ENCODE measurements at places on chromosomes 2 and 18.

DNA sequence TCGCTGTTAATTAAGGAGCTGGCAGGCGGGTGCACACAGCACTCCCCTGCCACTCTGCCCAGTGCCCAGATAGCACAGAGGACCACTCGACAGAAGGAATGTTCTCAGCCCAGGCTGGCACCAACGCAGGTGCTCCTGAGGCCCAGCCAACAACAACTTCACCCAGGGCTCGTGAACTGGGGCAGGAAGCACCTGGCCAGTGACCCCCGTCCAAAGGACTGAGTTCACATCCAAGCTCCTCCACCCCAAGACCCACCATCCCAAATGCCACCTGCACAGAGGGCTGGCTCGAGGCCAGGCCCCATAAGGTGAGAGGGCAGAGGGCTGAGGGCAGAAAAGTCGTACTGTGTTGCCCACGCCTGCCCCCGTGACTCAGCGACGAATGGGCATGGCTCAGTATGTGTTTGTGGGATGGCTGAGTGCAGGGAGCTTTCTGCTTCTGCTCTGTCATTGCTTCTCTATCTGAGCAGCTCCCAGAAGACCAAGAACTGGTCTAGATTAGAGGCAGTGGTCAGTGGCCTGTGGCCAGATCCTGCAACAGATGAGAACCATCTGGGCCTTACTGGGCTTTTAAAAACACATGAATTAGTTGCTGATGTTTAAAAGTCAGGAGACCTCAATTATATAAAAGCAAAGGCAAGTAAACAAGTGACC, 68.4 kb downstream of the POLR1A start:
- no peaks in the 10 kb centered on the region for H3K27me3 ChIP-seq
- no peak for DNase-seq
- H3K4me3 ChIP-seq, result no peak overlapping the region
- peaks cover 68% of the 10 kb centered on the region for H3K36me3 ChIP-seq

DNA sequence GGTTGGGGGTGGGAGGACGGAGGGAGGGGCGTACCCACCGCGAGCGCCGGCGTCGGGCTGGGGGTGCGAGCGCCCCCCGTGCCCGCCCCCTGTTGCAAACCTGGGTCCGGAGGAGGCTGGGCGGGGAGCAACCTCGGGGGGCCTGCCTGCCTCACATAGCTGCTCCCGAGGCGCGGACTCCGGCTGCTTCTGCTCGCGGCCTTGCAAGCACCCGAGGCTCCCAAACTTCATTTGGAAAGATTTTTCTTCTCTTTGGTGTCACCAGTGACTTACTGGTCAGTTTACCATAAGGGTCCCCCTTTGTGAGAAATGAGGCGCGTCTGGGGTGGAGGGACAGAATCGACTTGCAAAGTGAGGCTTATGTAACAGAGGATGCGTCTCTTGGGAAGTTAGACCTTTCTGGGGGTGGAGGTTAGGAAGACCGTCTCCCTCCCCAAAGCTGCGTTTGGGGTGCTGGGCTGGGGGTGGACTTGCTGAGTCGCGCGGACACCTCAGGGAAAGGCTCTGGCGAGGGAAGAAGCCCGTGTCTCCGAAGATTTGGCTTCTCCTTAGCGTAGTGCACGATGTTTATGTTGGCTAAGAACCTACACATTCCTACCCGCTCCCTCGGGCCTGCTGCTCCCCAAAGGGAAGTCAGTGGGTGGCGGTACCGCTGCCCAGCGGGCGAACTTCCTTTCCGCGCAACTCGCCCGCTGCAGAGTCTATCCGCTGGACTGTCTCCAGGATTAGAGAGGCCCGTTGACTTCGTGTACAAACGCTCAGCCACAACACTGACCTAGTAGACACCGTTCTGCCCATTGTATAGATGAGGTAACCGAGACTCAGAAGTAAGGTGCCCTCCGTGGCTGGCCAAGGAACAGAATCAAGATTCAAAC, 559 bp downstream of the TMEM37 start:
- H3K27ac ChIP-seq, result peak overlapping the region; percentile 9
- H3K27me3 ChIP-seq, result no peaks in the 10 kb centered on the region
- H3K4me1 ChIP-seq, result peaks cover 56% of the 10 kb centered on the region

- H3K36me3 ChIP-seq, result peaks cover 14% of the 10 kb centered on the region
- no peak overlapping the region for H3K27ac ChIP-seq
- H3K4me1 ChIP-seq, result no peaks in the 10 kb centered on the region
- H3K4me3 ChIP-seq, result peak overlapping the region; percentile 29
- no peak for DNase-seq
Observed at GRCh38 chr18:79899609-79900445, 51.6 kb downstream of the SLC66A2 start.

GRCh38 chr2:161994761-161995520, 79.1 kb downstream of the DPP4 start:
- no peak overlapping the region for H3K4me3 ChIP-seq
- H3K36me3 ChIP-seq, result no peaks in the 10 kb centered on the region
- no peak overlapping the region for H3K27ac ChIP-seq

DNA sequence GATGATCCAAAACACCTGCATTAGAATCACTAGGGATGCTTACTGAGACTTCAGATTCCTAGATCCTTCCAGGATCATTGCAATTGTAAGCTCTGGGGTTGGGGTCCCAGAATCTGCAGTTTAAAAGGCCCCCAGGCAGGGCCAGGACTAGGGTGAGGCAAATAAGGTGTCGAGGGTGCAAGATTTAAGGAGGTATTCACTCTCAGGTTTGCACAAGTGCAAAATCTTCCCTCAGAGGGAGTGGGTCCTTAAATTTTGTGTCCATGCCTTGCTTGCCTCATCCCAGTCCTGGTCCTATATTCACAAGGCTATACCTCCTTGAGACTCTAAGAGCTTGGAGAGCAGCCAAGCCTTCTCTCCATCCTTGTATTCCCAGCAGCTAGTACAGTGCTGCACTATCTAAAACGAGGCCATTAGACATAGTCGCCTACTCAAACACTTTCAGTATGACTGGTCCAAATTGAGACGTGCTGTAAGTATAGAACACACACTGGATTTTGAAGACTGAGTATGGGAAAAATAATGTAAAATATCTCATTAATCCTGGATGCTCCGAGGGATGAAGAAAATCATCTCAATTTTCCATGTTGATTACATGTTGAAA, 31.6 kb upstream of the MREG start:
- H3K27me3 ChIP-seq, result no peaks in the 10 kb centered on the region
- no peaks in the 10 kb centered on the region for H3K36me3 ChIP-seq
- H3K4me3 ChIP-seq, result no peak overlapping the region
- H3K27ac ChIP-seq, result no peak overlapping the region
- H3K4me1 ChIP-seq, result no peaks in the 10 kb centered on the region

- no peak overlapping the region for H3K4me3 ChIP-seq
- H3K36me3 ChIP-seq, result no peaks in the 10 kb centered on the region
- no peak overlapping the region for H3K27ac ChIP-seq
- DNase-seq, result peak; percentile 84
Observed at GRCh38 chr2:162301151-162301804, 17.2 kb downstream of the IFIH1 start.

DNA sequence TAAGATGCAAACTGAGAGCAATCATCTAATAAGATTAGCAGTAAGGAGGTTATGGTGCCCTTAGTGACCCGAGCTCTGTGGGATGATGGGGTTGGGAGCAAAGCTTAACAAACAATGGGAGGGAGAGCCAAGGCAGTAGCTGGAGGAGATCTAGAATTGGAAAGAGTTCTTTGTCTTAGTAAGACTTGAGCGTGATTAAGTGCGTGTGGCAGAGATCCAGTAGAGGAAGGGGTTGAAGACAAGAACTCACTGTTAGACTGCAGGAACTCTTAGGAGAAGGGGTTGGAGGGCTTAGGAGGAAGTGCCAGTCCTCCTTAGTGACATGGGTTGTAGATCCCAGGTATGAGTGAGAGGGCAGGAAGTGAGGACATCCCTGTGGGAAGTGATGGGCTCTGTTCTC, 184.7 kb downstream of the GFPT1 start:
- no peak overlapping the region for H3K27ac ChIP-seq
- H3K4me3 ChIP-seq, result no peak overlapping the region
- DNase-seq, result no peak
- H3K4me1 ChIP-seq, result no peaks in the 10 kb centered on the region
- no peaks in the 10 kb centered on the region for H3K36me3 ChIP-seq

DNA sequence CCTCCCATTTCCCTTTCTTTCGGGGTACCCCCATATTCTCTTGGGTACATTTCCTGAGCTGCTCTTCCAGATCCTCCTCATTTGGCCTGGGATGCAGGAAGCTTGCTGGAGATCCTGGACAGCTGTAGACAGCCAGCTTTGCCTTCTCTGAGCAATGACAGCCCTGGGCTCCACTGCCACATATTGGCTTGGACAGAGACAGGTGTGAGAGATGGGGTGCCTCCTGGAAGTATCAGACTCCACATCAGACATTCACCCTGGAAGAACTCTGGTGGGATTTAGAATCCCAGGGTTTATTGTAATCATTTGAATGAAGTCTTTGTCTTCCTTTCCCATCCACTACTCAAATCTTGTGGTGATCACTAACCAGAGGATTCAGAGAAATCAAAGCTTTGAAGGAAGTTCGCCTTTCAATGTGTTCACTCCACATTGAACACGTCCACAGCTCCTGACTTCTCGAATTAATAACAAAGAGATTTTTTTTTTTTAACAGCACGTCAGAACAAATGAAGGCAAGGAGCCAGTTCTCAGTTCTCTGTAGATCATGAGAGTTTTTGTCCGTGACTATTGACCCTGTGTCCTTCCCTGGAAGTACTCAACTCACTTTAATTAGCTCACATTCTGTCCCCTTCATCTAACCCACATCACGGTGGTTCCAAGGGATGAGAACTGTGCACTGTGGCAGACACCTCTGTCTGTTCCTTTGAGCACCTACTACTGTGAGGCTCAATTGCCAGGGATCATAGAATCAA, 377.6 kb upstream of the TRIB2 start:
- H3K36me3 ChIP-seq, result no peaks in the 10 kb centered on the region
- no peaks in the 10 kb centered on the region for H3K4me1 ChIP-seq
- no peak for DNase-seq
- H3K27ac ChIP-seq, result no peak overlapping the region
- no peak overlapping the region for H3K4me3 ChIP-seq

DNA sequence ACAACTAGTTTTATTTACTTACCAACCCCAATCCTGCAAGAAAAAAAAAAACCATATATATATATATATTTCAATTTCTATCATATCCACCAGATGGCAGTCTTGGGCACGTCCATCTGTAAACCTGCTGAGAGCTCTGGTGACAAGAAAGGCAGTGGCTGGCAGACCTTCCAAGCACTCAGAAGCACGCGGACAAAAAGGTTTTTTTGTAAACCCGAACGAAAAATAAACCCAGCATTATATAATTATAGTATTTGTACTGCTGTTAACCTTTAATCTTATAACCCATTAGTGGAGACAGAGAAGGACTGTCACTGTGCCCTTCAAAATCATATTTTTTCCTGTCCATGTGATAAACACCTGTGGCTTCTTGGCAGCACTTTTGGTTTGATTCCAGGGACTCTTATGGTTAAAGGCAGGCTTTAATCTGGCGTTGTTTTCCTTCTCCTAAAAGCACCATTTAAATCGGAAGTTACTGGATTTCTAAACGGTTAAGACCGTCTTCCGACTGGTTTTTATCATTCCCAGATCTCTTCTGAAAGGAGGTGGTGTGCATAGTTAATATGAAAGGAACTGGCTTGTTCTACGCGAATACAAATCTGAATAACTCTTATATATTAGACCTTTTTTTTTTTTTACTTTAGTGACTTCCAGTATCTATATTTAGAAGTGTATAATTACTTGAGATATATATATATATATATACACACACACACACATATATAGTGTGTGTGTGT, 31.0 kb upstream of the SLC3A1 start:
- no peak overlapping the region for H3K4me3 ChIP-seq
- H3K27me3 ChIP-seq, result no peaks in the 10 kb centered on the region
- H3K27ac ChIP-seq, result no peak overlapping the region
- peaks cover 7% of the 10 kb centered on the region for H3K4me1 ChIP-seq
- peak; percentile 12 for DNase-seq

- no peak overlapping the region for H3K4me3 ChIP-seq
- H3K27ac ChIP-seq, result no peak overlapping the region
- H3K27me3 ChIP-seq, result no peaks in the 10 kb centered on the region
- peaks cover 41% of the 10 kb centered on the region for H3K36me3 ChIP-seq
Observed at GRCh38 chr2:101895819-101896322, 95.9 kb upstream of the IL1R2 start.

- no peak overlapping the region for H3K4me3 ChIP-seq
- no peaks in the 10 kb centered on the region for H3K36me3 ChIP-seq
- H3K27me3 ChIP-seq, result no peaks in the 10 kb centered on the region
- DNase-seq, result no peak
Observed at GRCh38 chr2:10232096-10232815, 70.4 kb upstream of the HPCAL1 start.

GRCh38 chr18:22563164-22563583, 145.5 kb upstream of the CTAGE1 start:
- no peaks in the 10 kb centered on the region for H3K27me3 ChIP-seq
- no peak overlapping the region for H3K27ac ChIP-seq
- H3K36me3 ChIP-seq, result no peaks in the 10 kb centered on the region

- H3K27ac ChIP-seq, result no peak overlapping the region
- DNase-seq, result no peak
- H3K4me1 ChIP-seq, result peaks cover 24% of the 10 kb centered on the region
- no peak overlapping the region for H3K4me3 ChIP-seq
Observed at GRCh38 chr2:37798315-37799005, 126.6 kb upstream of the RMDN2 start.

- H3K27ac ChIP-seq, result no peak overlapping the region
- H3K4me1 ChIP-seq, result no peaks in the 10 kb centered on the region
- no peaks in the 10 kb centered on the region for H3K27me3 ChIP-seq
- H3K4me3 ChIP-seq, result no peak overlapping the region
- DNase-seq, result no peak
- no peaks in the 10 kb centered on the region for H3K36me3 ChIP-seq
Observed at GRCh38 chr2:6079405-6079804, 387.2 kb downstream of the SOX11 start.

DNA sequence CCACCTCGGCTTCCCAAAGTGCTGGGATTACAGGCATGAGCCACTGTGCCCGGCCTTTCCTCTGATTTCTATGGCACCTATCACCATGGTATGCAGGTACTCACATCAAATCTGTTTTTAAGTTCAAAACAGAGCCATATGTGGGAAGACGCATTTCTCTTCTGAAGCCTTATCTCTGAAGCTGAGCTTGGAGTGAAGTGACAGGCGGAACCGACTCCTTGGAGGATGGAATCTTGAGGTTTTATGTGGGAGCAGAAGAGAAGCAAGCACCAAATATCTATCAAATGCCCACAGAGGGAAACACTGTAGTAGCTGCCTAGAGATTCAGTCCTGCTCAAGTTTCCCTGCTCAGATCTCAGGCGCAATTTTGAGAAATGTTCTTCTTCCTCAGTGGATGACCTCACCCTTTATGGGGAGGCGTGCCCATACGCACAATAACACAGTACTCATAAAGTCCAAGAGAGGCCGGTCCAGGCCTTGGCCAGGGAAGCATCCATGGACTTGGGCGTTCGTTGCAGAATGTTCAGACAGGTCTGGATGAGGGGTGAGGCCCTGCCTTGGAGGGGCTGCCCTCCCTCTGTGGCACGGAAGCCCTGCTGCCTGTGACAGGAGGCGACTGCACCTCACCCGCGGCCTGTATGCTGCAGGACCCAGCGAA, 67.9 kb downstream of the HNRNPLL start:
- H3K4me3 ChIP-seq, result no peak overlapping the region
- DNase-seq, result no peak
- H3K27me3 ChIP-seq, result no peaks in the 10 kb centered on the region
- H3K27ac ChIP-seq, result no peak overlapping the region
- no peaks in the 10 kb centered on the region for H3K4me1 ChIP-seq

GRCh38 chr18:44564922-44565321, 115.8 kb upstream of the SETBP1 start:
- H3K4me3 ChIP-seq, result no peak overlapping the region
- no peaks in the 10 kb centered on the region for H3K27me3 ChIP-seq
- no peaks in the 10 kb centered on the region for H3K36me3 ChIP-seq
- peak; percentile 96 for DNase-seq
- H3K4me1 ChIP-seq, result peaks cover 13% of the 10 kb centered on the region
- peak overlapping the region; percentile 72 for H3K27ac ChIP-seq

GRCh38 chr2:95359031-95359430, 43.5 kb upstream of the FAHD2A start:
- no peaks in the 10 kb centered on the region for H3K36me3 ChIP-seq
- H3K27me3 ChIP-seq, result no peaks in the 10 kb centered on the region
- no peak overlapping the region for H3K27ac ChIP-seq
- no peak overlapping the region for H3K4me3 ChIP-seq
